ENCODE measurements at places on chromosomes 11 and 22. TPM values are rescaled to one million over a fixed set of nuclear protein-coding genes. Genes with fewer than 3 reads are reported as not detected.
A peak's percentile ranks its signal among the peaks of the same experiment; 100 is the strongest.

- no peak for DNase-seq
These were observed 59.8 kb downstream of the TENM4 start for GRCh38 chr11:79381036-79381435.

DNA sequence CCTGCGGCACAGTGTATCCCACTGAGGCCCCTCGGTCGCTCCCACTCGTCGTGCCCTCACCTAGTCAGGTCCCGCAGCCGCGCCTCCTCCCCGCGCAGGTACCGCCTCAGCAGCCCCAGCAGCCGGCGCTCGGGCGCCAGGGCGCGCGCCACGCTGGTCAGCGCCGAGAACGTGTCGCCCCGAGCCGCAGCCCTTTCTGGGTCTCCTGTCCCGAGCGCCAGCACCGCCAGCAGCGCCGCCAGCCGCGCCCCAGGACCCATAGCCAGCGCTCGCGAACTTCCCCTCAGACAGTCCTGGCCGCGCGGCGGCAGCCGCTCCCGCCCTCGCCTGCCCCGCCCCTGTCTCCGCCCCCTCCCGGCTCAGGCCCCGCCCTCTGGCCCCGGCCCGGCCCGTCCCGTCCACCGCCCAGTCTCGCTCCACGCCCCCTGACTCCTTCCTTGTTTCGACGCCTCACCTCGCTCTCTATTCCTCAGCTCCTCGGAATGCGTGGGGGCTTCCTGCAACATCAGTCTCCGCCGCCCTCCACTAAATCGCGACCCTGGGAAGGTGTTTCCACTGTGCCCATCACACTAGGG lies at the start of gene P4HA3:
Gene P4HA3, minus strand, starts transcription at position 289 of the 575 bp plus-strand sequence. Its CDS starts 29 bp downstream, at position 260.
- DNase-seq: no peak

- no peak for DNase-seq
These were observed 609 bp downstream of the CDK2AP2 start for GRCh38 chr11:67507242-67507863.

GRCh38 chr11:113296447-113297205 lies 17.8 kb upstream of the TTC12 start:
- no peak for DNase-seq

- no peak for DNase-seq
These were observed 6.4 kb upstream of the CDPF1 start for GRCh38 chr22:46256358-46256958.

DNA sequence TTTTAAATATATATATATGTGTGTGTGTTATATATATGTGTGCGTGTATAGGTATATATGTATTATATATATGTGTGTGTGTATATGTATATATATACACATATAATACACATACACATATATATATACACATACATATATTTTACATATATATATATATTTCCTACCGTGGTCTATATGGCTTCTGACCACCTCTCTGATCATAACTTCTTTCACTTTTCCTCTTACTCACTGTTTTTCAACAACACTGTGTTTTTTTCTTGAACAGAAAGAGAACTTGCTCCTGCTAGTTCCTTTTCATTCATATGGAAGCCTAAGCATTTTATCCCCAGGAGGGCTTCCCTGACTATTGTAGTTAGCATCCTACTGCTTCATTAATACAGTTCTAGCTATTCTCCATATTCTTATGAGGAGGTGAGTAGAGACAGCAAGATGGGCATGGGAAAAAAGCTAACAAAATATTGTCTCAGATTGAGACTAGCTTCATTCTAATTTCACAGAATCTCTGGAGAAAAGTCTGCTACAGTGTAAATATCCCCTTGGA lies 38.5 kb upstream of the CTSC start:
- DNase-seq: no peak

DNA sequence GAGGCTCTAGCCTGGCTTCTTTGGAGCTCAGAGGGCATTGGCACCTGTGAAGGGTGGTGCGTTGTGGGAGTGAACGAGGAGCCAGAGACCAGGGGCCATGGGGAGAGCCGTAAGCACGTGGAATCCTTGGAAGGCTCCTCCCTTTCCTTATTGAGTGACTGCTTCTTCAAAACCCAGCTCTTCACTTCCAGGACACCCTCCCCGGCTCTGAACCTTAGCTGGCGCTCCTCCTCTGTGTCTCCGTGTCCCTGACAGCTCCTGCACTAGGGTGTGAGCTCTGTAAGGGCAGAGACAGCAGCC lies 26.3 kb downstream of the POLR3H start:
- DNase-seq: no peak

DNA sequence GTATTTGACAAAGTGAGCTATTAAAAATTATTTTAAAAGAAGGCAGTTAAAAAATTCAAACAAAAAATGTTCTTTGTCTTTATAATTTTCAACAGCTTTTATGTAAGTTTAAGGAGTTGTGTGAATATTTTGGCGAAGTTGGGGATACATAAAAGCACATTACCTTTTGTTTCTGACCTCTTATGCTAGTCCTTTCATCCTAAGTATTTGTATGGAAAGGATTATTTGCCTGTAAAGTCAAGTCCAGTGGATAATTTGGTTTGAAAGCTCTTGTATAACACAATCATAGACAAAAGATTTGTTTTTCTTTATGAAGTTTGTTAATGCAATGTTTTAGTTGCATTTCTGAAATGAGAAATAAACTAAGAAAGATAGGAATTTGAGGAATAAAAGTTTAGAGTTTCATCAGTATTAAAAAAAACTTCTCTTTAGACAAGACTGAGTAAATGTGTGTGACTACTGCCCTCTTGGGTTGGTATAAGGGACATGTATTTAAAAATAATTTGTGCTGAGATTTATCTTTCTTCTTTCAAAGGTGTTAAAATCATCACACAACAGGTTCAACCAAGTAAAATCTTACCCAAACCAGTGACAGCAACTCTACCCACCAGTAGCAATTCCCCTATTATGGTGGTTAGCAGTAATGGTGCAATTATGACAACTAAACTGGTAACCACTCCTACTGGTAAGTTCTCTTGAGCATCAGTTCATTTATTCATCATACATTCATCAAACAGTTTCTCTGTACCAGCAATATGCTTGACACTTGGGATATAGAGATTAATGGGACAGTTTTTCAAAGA lies 68.2 kb downstream of the EMSY start:
- DNase-seq: no peak

GRCh38 chr11:75422248-75423231 lies 10.5 kb downstream of the KLHL35 start:
- no peak for DNase-seq

DNA sequence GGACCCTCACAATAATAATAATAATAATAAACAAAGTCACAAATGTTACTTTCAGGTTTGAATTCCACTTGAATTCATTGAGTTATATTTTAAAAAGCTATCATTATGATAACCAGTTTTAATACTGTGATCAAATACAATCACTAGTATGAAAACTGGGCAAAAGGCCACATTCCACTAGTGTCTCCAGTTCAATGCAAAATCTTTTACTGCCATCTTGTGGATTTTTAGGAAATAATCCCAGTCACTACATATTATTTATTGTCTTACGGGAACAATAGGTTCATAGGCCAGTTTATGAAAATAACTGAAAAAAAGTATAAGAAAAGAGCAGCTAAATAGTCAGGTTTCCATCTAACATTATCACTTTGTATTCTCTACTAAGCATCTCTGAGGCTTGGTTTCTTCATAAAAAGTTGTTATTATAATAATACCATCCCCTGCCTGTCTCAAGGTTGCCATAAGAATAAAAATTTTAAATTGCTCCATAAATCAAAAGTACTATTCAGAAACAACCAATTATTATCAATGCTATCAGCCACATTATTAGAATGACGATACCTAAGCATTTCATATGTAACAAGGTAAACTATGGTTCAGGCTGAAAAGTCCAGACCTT lies 533.9 kb upstream of the CCDC90B start:
- DNase-seq: peak; percentile 73

TUBA8 gene
- total RNA-seq: 1.3 TPM

TSKU gene
- 41.5 TPM for total RNA-seq

OR2AG2 gene
- total RNA-seq: not detected

VEGFB gene
- total RNA-seq: 33.0 TPM

All from A172 (cell line).